ENCODE measurements at places on chromosomes 11 and 22.

GRCh38 chr11:8871962-8872361, 39.0 kb upstream of the AKIP1 start:
- DNase-seq, result no peak

- DNase-seq, result peak; percentile 48
These were observed 21.8 kb upstream of the TP53AIP1 start for GRCh38 chr11:128964463-128964930.

DNA sequence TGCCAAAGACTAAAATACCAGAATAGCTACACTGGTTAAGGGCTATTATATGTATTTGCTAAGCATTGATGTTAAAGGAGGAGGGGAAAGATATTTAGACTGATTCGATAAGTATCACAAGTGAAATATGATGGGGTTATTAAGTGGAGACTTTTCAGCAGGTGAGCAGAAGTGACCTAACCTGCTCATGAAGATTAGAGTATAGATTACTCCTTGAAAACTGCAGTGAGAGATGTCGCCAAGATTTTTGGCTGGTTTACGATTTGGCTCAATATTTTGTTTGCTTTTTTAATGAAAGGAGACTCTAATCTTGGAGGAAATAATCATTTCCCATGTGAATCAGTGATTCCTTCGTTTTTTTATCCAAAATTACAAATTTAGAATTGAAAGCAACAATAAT, 1279.5 kb upstream of the TENM4 start:
- DNase-seq, result no peak

GRCh38 chr11:78127403-78127802, 12.0 kb downstream of the ALG8 start:
- DNase-seq, result no peak

DNA sequence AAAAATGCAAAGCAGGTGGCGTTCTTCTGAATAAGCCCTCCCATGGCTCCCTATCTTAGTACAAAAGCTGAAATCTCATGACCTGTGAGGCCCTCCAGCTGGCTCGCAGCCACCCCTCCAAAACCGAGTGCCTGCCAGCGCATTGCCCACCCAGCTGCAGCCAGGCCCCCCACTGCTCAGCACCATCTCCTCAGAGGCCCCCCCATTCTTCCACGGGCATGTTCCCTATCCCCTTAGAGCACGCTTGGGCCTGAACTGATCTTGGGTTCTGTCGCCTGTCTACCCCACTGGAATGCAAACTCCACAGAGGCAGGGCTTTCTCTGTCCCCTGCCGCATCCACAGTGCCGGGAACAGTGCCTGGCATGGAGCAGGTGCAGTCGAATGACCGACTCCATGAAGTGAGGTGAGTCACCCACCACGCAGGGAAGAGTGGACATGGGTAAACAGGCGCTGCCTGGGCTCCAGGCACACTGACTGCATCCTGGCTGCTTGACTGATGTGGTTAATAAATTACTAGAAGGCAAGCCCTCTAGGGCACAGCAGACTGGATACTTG, 11.3 kb upstream of the EFCAB6 start:
- no peak for DNase-seq

GRCh38 chr11:94171693-94172440, 43.2 kb downstream of the PANX1 start:
- no peak for DNase-seq

DNA sequence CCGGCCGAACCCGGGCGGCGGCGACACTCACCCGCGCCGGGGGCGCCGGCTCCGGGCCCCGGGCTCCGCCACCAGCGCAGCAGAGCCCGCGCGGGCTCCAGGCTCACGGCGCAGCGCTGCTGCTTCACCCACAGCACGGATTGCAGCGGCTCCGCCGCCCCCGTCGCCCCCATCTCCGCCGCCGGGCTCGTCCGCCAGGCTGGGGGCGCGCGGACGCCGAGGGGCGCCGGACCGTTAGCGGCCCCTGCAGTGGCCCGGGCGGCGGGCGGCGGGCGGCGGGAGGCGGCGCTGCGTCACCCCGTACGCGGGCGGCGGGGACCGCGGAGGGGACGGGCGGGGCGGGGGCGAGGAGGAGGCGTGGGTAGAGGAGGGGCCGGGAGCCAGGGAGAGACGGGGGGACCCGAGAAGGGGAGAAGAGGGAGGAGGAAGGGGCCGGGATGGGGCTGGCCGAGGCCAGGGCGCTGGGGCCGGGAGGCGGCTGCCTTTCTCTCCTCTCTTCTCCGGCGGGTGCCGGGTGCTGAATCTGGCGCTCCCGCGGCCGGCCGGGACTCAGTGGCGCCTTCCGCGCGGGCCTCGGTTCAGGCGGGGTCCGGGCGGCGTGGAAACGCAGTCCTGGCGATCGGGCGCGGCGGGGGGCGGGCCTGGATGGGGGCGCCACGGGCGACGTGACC, at the start of gene CERK:
Gene CERK, minus strand, starts transcription at position 277 of the 671 bp plus-strand sequence. Its CDS starts 104 bp downstream, at position 173.
- no peak for DNase-seq

- no peak for DNase-seq
These were observed 132.9 kb upstream of the ZBED5 start for GRCh38 chr11:10990637-10991193.

- peak; percentile 54 for DNase-seq
These were observed 78.7 kb upstream of the PPARA start for GRCh38 chr22:46071451-46072109.

DNA sequence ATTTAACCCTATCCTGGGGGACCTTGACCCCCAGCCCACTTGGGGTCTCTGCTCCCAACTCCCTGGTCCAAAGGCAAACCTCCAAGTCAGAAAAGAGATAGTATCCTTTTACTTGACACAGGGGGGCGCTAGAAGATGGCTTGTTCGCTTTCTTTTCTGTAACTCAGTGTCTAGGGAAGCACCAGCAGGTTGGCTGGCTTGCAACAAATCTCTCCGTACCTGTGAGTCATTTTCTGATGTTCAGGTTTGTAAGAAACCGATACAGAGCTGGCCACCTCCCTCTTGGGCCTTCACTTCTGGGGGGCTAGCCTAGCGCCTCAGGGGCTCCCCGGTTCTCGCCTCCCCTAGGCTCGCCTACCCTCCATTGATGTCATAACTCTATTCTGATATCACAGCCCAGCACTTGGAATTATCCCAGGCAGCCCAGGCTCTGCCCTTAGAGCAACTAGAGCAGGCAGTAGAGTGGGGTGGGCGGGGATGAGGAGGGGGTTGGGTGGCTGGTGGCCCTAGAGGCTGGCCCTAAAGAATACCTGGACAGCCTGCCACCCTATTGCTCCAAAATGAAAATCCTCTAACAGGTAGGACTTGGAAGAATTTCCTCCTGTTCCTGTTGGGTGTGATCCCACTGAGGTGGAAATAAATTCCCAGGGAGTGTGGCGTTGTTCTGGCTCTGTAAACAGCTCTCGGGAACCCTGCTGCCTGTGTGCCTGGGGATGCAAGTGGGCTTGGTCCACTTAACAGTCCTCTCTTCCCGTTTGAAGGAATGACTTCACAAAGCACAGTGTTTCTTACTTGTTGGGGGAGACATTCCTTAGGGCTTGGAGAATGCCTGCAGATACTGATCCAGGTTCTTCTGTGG, 69.4 kb downstream of the OSBP2 start:
- peak; percentile 34 for DNase-seq

- peak; percentile 11 for DNase-seq
These were observed 73.2 kb upstream of the NUP50 start for GRCh38 chr22:45090497-45090910.

DNA sequence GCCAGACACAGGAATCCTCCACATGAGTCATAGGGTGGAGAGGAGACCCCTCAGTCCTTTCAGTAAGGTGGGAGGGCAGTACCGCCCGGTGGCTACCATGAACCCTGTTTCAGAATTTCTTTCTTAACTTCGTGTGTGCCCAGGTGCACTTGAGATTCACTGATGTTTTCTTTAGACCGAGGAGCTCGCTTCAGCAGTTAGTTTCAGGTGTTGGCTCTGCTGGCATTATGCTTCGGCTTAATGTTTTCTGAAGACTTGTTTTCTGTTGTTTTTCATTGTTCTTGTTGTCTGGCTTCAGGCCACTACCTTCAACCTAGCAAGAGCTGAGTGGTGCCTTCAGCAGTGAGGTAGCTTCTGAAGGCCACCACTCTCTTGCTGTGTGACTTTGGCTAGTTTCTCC, 71.5 kb downstream of the BMAL1 start:
- no peak for DNase-seq

GRCh38 chr11:10894666-10895065, 36.8 kb upstream of the ZBED5 start:
- DNase-seq, result no peak

All from NCI-H510A (cell line).